ENCODE measurements at places on chromosomes 7 and 10.

- no peak for DNase-seq
Observed at GRCh38 chr10:130049244-130049643, 61.4 kb downstream of the C10orf143 start.

DNA sequence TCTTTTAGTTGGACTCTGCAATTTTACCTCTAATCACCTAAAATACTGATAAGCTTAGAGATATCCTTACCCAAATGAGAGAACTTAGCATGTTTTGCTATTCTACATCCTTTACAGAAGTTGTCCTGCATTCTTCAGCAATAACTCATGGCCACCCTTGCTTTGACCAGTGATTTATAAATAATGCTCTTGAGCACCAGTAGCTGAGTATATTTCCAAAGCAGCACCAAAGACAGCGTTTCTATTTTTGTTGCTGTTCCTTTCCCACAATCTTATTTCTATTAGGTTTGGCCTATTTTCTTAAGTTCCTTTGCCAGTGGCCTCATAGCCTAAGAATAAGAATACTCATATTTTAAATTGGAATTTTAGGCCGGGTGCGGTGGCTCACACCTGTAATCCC lies 15.0 kb downstream of the ARPC1A start:
- DNase-seq: no peak

- no peak for DNase-seq
Observed at GRCh38 chr7:64099656-64100531, 54.7 kb downstream of the ZNF727 start.

DNA sequence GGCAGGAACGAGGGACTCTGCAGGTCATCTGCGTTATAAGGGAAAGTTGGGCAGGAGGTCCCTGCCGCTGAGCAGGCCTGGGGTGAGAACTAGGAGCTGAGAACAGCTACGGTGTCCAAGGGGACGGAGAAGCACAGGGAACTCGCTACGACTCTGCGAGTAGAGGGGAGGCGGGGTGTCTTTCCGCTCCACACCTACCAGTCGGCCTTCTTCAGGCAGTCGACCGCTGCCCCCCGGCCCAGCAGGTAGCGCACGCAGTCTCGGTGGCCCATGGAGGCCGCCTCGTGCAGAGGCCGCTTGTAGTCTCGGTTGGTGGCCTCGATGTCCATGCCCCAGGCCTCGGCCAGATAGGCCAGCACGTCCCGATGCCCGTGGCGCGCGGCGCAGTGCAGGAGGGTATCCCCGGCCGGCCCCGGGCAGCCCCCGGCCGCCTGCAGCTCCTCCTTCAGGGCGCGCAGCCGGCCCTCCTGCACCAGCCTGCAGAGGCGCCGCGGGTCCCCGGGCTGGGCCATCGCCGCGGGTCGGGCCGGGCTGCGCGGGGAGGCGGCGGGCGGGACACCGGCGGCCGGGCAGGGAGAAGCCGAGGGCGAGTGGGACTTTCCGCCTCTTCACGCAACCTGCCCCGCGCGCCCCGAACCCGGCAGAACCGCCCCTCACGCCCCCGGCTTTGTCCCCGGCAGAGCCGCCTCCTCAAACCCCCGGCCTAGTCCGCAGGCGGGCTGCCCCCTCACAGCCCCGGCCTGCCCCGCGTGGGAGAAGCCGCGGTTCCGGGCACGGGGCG lies 660 bp downstream of the ANKRD16 start:
- peak; percentile 26 for DNase-seq

GRCh38 chr10:121088524-121088923 lies 237.4 kb downstream of the WDR11 start:
- no peak for DNase-seq

DNA sequence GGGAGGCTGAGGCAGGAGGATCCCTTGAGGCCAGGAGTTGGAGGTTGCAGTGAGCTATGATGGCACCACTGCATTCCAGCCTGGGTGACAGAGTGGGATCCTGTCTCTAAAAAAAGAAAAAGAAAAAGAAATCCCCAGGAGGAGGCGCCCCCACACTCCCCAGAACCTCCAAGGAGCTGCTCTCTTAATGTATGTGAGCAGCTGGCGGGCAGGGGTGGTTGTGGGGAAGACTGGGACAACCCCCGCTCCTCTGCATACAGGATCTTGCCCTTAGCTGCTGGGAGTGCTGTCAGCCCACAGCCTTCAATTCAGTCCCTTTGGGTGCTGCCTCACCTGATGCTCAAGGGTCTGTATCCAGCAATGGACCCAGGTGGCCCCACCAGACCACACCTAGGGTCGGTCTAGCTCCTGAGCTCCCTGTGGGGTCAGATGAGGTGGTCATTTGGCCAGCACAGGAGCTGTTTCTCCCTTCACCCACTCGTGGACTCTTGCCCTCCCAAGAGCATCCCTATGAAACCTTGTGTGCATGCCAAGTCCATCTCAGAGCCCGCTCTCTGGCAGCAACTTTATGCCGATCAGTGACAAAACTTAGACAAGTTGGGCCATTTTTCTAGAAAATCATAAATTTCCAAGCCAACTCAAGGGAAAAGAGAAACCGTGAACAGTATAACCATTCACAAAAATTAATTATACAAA lies 97.5 kb downstream of the CREM start:
- DNase-seq: no peak

DNA sequence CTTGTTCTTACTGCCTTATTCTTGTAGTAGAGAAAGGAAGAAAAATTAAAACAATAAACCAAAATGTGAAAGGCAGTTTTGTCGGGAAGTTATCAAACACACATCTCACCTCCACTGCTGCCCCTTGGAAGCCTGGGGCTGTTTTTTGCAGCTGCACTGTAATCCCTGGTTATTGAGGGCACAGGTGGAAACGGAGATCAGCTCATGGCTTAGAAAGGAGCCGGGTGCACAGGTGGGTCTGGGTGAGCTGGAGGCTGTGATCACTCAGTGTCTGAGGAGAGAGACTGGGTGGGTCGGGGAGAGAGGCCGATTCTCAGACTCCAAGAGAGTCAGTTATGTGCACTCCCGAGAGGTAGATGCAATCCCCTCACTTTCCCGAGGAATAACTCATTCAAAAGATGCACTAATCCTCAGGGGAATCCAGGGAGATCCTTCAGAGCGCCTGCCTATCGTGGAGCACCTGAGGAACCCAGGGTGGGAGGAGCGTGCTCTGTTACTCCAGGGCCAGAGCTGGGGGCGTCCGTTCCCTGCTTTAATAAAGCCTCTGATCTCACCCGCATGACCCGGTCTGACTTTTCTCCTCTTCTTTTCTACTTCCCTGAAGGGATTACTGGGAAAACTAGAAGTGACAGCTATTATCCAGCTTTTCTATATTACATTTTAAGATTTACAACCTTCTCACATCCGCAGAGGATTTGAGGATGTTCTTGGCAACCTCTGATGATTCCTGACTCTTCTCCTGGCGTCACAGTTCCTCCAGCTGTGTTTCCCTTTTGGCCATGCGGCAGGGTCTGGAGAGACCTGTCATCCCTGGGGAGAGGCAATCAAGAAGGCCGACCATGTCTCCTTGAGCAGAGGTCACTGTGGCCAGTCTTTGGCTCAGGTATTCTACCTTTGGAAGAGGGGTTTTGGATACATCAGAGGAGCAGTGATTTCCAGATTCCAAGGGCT lies 82.1 kb downstream of the CAMK1D start:
- DNase-seq: no peak
